ENCODE measurements at places on chromosomes 6 and 20.

DNA sequence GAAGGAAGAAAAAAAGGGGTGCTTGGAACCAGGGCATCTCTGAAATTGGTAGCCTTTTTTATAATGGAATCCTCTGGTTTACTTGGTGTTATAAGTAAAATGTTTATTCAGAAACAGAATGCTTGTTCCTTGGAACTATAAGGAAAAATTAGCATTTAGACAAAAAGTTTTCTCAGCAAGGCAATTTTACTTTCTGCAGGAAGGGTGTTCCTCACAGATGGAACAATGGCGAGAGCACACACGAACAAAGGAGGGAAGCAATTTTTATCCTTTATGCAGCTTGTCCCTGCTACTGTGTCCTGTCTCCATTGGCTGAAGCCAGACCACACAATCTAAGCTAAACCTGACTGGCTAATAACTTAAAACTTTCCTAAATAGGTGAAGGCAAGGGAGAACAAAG lies 22.7 kb upstream of the FANCE start:
- no peak for DNase-seq

DNA sequence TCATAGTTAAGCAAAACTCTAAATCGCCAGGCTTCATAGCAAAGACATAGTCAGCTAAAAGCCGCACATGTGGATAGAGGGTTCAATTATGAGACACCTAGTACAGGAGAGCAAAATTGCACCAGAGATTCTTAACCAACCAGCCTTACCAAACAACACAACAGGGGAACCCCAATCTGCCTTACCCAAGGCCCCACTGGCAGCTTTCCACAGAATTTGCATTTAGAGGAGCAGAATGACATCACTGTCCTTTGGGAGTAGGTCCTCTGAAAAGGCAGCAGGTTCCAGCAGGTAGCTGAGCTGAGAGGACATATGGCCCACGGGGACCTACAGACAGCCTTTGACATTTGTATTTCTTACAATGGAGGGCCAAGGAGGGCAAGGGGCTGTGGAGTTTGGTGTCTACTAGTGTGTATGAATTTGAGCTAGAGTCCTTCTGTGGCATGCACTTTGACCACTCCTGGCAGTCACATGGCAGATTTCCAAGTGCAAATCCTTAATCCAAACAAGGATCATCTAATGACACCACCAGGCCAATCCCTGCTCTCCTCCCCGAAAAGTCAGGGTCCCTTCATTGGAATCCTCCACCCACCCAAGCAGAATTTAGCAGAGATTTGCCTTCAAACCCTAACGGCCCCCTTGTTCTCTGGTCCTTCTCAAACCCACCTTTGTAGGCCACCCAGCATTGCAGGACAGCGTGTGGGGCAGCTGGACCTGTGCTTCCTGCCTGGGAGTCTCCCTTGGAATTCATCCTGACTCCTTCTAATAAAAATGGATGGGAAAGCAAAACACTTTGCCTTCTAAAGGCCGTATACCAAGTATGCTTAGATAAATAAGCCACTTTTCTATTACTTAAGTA lies 171.2 kb upstream of the SUPT3H start:
- no peak for DNase-seq

- no peak for DNase-seq
Observed at GRCh38 chr6:34516391-34517324, 39.5 kb downstream of the SPDEF start.

DNA sequence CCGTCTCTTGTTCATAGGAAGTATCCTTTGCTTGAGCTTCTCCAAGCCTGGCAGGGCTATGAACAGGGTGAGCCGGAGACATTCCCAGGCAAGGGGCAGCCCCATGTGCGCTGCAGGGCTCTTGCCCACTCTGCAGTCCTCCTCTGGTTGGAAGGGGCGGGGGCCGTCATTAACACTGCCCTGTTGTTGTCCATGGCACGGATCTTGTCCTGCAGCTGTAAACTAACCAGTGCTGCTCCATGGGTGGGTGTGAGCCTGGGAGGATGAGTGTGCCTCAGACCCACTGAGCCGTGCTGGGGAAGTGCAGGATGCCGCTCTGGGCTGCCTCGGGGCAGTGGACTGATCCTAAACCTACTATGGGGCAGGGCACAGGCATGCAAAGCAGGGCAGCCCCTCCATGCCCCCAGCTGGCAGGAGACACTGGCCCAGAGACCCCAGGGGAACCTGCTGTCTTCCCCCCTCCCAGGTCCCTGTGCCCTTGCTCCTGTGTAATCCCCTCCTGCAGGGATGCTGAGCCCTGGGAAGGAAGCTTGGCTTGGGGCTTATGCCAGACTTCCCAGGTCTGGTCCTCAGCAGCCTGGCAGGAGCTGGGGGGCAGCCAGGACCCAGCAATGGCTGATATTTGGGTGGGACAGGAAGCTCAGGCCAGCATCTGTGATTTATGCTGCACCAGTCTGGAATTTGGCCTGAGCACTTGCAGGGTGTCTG lies 8.5 kb downstream of the EBF4 start:
- DNase-seq, result no peak

DNA sequence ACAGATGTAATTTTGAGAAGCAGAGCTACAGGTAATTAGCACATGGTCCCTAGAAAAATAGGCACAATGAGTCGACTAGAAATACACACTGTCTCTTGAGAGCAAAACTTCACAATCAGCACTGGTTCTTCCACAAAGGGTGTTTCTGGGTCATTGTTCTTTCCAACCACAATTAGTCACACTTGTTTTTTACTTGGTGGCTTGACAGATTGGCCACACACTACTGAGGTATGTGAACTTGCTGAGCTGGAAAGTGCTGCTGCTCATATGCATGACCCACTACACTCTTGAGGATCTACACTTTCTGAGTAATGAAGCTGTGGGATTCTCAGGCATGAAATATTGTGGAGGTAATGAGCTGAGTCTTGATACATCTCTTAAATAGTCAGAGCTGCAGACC lies 347.7 kb downstream of the BCKDHB start:
- DNase-seq, result peak; percentile 92

- no peak for DNase-seq
Observed at GRCh38 chr6:53020005-53020744, 25.1 kb upstream of the GSTA4 start.

DNA sequence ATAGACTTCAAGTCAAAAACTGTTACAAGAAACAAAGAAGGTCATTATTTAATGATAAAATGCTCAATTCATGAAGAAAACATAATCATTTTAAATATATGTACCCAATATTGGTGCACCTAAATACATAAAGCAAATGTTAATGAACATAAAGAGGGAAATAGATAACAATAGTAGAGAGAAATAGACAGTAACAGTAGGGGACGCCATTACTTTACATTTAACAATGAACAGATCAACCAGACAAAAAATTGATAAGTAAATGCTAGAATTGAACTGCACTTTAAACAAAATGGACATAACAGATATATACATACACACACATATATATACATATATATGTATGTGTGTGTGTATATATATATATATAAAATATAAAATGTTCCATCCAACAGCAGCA lies 37.4 kb downstream of the IL22RA2 start:
- peak; percentile 12 for DNase-seq
